Astrocyte of the cerebellum (primary cell): ENCODE measurements at places on chromosomes 1 and 21.

DNA sequence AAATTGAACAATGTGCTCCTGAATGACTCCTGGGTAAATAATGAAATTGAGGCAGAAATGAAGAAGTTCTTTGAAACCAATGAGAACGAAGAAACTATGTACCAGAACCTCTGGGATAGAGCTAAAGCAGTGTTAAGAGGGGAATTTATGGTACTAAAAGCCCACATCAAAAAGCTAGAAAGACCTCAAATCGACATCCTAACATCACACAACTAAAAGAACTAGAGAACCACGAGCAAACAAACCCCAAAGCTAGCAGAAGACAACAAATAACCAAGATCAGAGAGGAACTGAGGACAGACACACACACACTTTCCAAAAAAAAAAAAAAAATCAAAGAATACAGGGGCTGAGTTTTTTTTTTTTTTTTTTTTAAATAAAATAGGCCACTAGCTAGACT, 564.2 kb downstream of the SMYD3 start:
- no peak for DNase-seq

DNA sequence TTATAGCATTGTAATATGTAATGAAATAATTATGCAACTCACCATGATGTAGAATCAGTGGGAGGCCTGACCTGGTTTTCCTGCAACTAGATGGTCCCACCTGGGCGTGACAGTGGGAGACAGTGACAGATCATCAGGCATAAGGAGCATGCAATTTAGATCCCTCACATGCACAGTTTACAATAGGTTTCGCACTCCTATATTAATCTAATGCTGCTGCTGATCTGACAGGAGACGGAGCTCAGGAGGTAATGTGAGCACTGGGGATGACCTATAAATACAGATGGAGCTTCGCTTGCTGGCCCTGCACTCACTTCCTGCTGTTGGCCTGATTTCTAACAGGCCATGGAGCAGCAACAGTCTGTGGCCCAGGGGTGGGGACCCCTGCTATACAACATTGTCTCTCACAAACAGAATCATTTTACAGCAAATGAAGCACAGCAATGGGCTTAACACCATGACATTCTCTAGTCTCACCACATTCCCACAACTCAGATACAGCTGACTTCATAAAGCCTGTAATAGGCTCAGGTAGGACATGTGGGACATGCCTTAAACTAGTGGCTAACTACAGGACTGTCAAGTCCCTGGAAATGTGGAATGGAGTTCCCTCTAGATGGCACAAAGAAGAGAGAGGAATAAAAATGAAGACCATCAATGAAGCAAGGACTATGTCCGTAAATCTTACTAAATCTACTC, 40.7 kb upstream of the SLC5A9 start:
- DNase-seq, result no peak

GRCh38 chr1:30798389-30799232, 41.0 kb upstream of the LAPTM5 start:
- no peak for DNase-seq

GRCh38 chr1:159979257-159979656, 25.2 kb upstream of the SLAMF9 start:
- no peak for DNase-seq

- no peak for DNase-seq
Measured at GRCh38 chr1:233627823-233628222, 13.9 kb downstream of the KCNK1 start.

GRCh38 chr1:78214334-78214733, 168.6 kb downstream of the GIPC2 start:
- no peak for DNase-seq

DNA sequence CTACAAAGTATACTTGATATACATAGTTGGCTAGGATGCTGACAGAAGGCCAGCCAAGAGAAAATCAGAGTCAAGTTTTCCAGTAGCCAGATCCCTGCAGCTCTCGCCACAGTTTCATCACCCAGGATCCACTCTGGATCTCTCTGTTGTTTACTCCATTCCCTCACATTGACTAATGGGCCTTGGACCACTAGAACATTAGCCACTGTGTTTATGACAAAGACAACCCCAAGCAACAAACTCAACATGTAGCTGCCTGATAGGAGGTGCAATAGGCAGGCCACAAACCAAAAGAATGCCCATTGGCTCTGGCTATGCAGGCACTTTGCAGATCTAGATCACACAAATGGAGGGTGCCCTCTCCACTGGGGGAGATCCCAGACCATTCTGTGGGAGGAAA, 44.2 kb downstream of the ARHGEF11 start:
- peak; percentile 9 for DNase-seq

DNA sequence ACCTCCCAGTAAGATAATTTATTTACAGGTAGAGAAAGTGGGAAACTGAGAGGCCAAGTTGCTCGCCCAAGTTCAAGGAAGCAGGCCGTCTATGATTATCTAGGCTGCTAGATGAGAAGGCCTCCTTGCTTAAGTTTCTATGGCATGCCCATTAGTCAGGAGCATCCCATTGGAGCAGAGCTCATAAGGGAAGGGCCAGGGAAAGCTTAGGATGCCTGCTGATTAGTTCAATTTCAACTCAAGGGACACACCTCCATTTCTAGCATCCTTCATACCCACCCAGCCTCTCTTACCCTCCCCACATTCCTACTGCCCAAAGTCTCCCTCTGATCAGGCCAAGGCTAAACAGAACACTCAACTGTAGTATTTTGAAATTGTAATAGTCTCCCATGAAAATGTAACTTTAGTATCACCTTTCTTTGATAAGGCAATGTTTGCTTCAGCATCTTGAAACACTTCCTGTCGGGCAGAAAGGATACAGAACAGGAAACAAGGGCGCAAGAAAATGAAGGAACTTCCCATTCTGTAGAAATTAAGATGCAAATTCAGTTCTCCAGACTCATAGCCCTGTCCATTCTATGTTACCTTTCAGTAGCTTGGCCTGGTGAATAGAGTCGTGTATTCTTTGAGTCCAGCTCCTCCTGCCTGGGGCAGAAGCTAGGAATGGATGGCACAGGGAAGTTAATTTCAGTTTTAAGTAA, 46.3 kb upstream of the TARBP1 start:
- DNase-seq, result no peak

DNA sequence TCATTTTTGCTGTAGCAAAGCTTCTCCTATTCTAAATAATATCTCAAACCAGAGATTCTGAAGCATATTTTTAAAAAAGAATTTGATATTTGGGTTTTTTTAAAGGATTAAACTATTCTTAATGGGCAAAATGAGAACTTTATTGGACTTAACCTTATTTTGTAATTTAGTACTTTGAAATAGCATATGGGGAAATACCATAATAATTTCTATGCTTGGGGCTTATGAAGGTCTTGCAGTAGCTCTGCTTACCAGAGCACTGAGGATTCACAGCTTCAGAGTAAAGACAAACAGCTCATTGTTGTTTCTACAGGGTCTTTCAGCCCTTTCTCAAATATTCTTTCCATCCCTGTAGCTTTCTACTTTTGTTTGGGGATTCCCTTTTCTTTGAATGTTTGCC, 111.2 kb upstream of the ZNF648 start:
- DNase-seq, result no peak

DNA sequence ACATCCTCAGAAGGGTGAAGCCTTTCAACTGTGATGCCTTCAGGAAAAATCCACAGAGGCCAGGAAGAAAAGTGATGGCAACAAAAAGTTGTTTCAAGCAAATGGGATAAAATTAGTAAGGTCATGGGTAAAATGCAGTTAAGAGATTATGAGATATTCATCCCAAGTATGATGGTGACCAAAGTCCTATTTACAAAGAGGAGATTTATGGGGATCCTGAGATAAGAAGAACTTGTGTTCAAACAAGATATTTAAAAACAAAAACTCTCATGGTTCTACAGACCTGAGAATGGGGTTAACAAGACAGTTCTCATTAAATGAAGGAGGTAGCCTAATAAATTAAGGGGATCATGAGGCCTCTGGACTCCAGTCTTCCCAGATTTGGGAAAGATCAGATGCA, 184.4 kb downstream of the FCRL5 start:
- no peak for DNase-seq

DNA sequence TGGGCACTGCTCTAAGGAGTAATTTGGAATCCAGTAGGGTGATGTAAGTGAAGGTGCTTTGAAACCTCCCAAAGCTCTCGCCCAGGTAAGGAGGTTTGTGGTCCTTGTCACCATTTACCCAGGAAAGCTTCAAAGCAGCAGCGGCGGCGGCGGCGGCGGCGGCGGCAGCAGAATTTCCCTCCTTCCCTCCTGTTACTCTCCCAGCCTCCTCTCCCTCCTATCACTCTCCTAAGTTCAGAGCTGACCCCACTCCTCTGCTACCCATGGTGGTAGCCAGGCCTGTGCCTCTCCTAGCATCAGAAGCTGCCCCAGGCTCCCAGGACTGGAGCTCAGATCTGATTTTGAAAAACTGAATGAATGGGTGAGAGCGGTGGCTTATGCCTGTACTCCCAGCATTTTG, 60.7 kb downstream of the ACBD3 start:
- DNase-seq, result no peak

DNA sequence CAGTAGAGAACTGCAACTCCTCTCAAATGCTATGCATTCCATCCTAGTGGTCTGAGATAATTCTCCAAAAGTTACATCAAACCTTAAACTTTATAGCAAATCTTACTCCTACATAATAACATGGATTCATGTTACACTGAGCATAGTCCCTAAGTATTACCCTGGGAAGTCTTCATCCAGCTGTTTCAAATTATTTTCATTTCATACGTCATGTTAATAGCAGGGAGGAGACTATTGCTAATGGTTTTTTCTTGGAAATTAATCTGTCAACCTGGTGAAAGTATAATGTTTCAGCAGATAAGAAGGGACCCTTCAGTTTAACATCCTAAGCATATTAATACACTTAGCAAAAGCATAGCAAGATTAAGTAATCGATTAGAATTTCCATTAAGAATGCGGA, 318.1 kb downstream of the USP25 start:
- DNase-seq, result no peak

- no peak for DNase-seq
Measured at GRCh38 chr1:230985711-230986110, 6.8 kb downstream of the ARV1 start.

- DNase-seq, result no peak
Measured at GRCh38 chr1:9901148-9902059, 8.7 kb downstream of the CTNNBIP1 start.

DNA sequence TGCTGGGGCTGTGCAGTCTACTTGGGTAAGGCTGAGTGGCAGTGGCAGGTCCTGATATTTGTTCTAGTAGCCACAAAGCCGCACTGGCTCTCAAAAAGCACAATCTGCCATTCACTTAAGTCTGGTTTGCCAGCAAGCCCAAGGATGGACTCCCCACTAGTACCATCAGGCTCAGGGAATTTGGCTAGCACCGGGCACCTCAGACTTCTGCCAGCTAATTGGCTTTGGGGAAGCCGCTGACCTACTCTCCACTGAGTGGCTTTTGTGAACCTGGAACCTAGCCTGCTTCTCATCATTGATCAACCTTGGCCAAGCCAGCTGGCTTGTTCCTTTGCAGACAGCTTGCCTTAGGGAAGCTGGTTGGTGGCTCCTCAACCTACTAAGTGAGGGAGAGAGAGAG, 83.1 kb downstream of the ESRRG start:
- DNase-seq, result no peak

GRCh38 chr1:231226156-231226555, 14.9 kb upstream of the GNPAT start:
- DNase-seq, result no peak

DNA sequence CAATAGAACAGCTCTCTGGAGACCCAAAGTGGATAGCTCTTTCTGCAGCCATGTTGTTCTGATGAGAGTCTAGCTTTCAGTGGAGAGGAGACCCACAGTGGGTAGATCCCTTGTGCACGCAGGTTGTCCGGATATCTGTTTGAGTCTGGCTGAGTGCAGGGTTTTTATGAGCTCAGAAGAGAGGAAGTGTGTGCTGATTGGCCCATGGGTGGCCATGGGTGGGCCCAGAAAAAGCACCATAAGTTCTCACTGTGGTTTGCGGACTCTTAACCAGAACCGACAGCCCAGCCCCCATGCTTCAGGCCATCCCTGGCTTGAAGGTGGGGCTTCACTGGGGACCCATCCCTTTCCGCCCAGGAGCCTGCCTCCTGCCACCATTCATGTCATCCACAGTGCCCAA, 17.0 kb downstream of the FAM20B start:
- no peak for DNase-seq

GRCh38 chr1:161121834-161122233, 3.9 kb downstream of the NIT1 start:
- DNase-seq, result no peak

GRCh38 chr1:205907794-205908193, 35.5 kb downstream of the SLC26A9 start:
- DNase-seq, result no peak

GRCh38 chr1:38310079-38310478, 263.5 kb upstream of the POU3F1 start:
- no peak for DNase-seq

DNA sequence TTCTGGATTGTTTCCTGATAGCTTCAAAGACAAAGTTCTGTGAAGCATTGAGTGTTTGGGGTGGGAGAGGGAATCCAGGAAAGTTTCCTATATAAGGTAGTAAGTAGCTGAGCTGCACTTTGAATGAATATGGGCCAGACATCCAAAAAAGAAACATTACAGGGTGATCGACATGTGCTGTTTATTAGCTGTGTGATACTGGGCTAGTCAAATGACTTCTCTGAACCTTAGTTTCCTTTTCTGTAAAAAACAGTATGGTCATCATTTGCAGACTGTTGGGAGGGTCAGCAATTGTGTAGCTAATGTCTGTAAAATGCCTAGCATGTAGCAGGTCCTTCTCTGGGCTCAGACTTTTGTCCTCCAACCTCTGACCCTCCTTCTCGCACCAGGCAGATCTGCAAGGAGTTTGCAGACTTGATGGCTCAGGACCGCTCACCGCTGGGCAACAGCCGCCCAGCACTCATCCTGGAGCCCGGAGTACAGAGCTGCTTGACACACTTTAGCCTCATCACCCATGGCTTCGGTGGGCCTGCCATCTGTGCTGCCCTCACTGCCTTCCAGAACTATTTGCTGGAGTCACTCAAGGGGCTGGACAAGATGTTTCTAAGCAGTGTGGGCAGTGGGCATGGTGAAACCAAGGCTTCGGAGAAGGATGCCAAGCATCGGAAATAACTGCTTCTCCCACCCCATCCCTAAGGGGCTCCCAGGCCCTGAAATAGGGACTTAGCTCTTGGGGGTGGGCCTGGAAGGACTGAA, 21.1 kb downstream of the TFAP2E start:
- DNase-seq, result no peak

- DNase-seq, result no peak
Measured at GRCh38 chr21:33360281-33360680, 35.5 kb downstream of the IFNAR1 start.

- no peak for DNase-seq
Measured at GRCh38 chr1:8395433-8395866, 77.5 kb downstream of the SLC45A1 start.

DNA sequence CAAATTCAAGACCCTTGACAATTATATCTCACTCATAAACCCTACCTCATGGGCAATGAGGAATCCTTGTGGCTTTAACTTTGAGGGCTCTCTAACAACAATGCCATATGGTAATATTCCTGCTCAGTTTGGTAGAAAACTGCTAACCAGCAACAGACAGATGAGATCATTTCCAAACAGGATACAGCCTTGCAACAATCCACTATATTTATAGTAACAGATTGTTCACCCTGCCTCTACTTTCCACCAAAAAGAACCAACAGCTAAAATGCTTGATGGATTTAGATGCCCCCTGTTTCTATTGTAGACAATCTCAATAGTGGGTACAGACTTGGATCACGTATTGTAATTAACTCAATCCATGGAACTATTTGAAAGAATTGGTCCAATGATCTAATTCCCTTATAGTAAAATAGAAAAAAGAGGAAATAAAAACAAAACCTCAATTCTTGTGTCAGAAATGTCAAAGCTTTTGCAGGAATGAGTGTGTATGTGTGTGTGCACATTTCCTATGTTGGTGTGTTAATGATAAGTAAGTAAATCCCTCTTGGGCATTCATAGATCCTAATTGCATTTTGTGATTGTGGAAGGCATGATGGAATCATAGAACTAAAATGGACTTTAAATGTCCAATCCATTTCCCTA, 100.0 kb upstream of the EDEM3 start:
- no peak for DNase-seq
